Fibroblast of skin of abdomen (primary cell): ENCODE measurements at places on chromosomes 1 and 21.

DNA sequence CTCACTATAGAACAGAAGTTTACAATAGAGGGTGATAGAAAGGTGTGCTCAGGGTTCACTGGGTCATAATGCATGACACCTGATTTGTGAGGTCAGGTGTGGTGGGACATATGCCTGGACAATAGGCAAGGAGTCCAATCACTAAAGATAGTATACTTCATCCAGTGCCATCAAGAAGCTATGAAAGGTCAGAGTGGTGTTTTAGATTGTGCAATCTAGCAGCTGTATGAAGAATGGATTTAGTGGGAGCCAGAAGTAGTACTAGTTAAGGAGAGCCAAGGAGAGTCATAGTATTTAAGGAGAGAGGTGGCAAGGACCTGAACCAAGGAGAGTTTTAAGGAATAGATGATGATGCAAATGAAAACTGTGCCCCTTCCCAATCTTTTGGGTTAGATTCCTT, 80.6 kb upstream of the C1orf105 start:
- DNase-seq = no peak

GRCh38 chr1:27010226-27010994, 2.2 kb downstream of the TENT5B start:
- no peak for DNase-seq

GRCh38 chr1:96782856-96783255, 61.3 kb downstream of the PTBP2 start:
- DNase-seq = peak; percentile 8

DNA sequence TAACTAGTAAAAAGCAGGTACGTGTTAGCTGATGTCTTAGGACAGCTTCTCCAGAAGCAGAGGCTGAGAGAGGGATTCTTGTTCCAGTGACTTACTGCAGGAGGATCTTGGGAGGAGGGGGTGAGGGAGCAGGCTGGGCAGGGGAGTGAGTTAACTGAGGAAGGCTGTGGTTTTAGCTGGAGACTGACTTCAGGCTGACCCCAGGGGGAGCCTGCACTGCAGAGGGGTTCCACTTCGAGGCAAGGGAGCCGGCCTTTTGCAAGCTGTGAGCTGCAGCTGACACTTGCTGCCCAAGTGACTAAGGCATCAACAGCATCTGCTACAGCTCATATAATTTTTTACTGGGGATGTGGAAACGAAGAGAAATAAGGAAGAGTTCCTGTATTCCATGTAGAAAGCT, 50.4 kb upstream of the SOD1 start:
- peak; percentile 5 for DNase-seq
